CD8-positive, alpha-beta memory T cell (primary cell): ENCODE measurements at places on chromosomes 7 and 10.
A peak's percentile ranks its signal among the peaks of the same experiment; 100 is the strongest.

GRCh38 chr7:95684037-95684436 is 87.7 kb upstream of the PDK4 start:
- DNase-seq = no peak

DNA sequence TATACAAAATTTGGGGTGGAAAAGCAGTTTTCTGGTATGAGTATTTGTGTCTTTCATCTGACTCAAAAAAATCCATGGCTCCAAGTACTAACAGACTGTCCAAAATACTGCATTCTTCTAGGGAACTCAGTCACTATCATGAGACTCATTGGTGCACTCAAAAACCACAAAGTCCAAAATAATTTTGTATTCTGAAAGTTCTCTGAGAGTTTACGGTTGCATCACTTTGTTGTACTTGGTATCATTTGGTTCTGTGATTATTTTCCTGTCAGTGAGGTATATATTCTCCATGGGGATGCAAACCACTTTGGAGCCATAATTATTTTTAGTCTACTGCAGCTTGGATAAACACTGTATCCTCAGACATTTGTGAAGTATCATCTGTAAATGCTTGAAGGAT is 28.0 kb upstream of the CABCOCO1 start:
- no peak for DNase-seq

DNA sequence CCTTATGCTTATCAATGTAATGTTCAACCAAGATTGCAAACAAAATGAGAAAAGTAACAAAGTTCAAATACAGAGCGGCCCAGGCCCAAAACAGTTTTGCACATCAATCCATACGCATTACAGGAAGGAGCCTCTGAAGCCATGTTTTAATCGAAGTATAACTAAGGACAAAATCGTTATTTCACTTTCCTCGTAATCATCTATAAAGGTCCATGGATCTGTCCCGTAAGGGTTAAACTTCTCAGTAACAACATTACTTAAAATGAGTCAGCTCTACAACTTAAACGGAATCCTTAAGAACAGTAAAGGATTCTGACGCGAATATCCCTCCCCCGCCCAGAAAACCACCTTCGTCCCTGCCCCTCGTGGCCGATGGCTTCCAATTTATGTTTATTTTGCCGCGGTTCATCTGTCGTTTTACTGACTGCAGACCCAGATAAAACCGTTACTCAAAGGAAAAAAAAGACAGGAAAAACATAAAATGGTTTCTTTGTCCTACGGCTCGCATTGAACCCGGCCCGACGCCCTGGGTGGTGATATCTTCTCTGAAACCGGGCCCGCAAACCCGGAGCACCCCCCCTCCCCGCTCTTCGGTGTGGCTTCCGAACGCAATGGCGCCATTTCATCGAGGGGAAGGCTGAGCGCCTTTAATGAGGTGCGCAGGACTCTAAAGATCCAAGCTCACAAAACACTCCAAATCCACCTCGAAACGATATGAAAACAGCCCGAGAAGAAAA is 1.1 kb downstream of the HNRNPA2B1 start:
- DNase-seq = peak; percentile 56

DNA sequence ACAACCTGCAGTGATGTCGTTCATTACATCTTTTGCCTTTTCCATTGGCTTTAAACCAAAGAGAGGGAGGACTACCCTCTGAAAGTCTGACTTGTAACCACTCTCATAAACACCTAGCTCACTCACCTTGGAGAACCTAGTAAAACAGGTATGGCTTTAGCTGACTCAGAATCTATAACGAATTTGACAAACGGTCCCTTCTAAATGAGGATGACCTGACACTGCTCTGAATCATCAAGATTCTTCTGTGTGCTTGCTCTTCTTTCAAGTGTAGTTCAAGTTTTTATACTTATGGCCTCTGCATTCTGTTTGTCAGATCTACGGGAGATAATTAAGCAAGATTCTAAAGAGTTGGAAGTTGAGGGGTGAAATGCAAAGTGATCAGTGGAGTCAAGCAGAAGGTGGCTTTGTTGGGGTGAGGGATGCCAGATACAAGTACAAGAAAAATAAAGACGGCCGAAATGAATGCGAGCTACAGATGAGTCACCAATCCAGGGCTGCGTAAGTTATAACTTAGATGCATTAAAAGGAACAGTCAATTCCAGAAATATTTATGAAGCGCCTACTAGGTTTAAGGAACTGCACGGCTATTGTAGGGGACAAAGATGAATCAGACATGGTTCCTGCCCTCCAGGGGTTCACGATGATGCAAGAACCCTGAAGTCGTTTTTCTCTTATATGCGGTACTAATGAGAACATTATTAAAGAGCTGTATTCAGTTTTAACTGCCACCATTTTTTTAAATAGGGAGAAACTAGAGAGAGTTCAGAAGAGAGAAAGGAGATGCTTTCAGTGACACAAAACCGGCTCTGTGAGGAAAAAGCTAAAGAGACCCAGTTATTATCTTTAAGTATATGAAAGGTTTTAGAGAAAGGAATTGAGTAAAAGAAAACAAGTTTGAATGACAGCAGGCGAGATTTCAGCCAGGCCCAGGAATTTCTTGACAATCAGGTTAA is 6.5 kb downstream of the HIPK2 start:
- DNase-seq = no peak

DNA sequence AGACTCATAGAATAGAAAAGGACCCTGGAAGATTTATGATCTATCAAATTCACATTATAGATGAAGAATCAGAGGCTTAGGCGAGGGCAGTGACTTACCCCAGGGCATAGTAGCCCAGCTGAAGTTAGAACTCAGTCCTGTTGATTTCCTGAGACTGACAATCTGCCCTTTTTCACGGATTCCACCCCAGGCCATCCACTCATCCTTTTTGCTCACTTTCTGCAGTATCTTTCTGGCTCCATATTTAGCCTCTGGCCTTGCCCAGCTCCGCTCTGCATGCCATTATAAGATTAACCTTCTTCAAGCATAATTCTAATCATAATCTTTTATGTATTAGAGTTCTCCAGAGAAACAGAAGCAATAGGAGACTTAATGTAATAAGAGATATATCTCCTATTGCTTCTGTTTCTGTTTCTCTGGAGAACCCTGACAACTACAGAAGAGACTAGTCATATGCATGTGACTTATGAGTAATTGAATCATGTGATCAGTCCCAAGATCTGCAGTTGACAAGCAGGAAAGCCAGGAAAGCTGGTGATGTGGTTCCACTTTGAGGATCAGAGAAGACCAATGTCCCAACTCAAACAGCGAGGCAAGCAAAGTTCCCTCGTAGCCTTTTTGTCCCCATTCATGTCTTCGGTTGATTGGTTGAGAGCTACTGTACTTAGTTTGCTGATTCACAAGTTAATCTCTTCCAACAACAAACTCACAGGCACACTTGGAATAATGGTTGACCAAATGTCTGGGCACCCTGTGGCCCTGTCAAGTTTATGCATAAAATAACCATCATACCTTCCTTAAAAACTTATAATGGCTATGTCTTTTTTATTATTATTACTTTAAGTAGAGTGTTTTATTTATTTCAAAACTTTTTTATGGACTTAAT is 412.1 kb downstream of the SUGCT start:
- DNase-seq = no peak

DNA sequence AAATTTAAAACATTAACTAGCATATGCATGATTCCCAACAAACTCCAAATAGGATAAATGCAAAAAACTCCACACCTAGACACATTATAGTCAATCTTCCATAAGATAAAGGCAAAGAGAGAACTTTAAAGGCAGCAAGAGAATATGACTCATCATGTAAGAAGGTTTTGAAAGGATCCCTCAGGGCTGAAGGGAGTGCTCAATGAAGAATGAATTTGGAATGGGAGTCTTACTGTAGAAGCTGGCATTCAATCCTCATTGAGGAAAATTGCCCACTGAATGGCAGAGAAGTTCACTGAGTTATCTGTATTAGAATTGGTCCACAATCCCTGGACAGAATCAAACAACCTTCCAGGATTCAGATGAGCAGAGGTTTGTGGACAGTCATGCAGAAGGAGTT is 26.1 kb upstream of the ZNF365 start:
- DNase-seq = no peak
